ENCODE measurements at places on chromosomes 2 and 18.

- DNase-seq = no peak
These were observed 110.9 kb upstream of the SP3 start for GRCh38 chr2:174076040-174076439.

GRCh38 chr2:127182626-127183458 is 37.3 kb downstream of the CYP27C1 start:
- no peak for DNase-seq

GRCh38 chr2:68216454-68217310 is 35.6 kb downstream of the PPP3R1 start:
- no peak for DNase-seq

GRCh38 chr2:203759690-203760365 is 53.4 kb downstream of the CD28 start:
- DNase-seq = no peak

DNA sequence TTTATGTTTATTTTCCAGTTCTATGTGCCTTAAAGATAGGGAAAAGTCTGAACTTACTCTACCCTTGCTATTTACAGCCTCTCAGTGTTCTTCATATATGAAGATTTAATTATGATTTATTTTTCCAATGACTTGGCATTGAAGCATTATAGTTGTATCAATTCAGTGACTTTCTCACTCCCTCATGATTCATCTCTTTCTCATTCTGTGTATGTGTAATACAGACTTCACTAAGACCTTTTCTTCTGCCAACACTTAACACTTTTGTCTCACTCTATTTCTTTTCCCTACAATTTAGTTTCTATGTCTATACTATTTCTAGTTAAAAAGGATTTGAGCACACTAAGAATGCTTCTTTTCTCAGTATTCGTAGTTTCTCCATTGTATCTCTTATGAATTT is 1470.3 kb upstream of the ACVR2A start:
- no peak for DNase-seq

DNA sequence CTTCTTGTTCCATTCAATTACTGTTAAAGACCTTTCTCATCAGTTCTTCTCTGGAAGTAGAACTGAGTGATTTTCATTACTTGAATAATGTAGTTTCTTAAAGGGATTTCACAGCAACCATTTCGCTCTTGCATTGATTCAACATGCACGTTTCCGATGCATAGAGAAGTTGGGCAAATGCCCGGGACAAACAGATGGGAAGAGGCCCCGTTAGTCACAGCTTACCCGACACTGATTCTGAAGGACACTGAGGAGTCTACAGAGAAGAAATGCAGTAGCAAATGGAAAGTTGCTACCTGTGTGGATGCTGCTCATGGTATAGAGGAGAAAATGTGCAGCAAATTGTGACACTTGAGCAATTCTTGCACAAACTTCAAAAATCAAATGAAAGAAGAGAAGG is 32.3 kb upstream of the GCG start:
- DNase-seq = no peak

DNA sequence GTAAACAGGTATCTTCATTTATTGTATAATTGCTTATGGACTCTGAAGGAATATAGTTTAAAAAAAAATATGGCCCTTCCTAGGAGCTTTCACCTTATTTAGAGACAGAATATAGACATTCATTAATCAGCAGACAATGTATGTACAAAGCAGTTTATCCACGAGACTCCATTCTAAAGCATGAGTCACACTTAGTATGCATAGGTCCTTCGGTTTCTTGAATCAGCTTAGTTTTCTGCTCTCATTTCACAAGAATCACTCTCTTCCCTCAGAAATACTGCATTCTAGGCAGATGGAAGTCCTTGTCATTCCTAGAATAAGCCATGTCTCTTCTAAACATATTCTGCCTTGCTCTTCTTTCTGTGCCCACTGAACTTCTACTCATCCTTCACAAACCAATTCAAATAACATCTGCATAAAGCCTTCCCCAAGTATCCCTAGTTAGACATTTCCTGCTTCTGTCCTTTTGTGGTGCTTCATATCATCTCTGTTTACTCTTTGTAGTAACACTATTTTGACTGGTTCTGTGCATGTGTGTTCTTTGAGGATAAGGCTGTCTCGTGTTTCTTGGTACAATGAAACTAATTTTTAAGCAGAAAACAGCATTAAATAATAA is 84.5 kb downstream of the PTRHD1 start:
- DNase-seq = no peak

GRCh38 chr2:72924353-72925240 is 7.3 kb downstream of the EMX1 start:
- DNase-seq = peak; percentile 68
